ENCODE measurements at places on chromosomes 5 and 9.

- DNase-seq, result no peak
Measured at GRCh38 chr9:83204047-83204446, 141.1 kb upstream of the RASEF start.

- no peak for DNase-seq
Measured at GRCh38 chr5:97891971-97892370, 708.9 kb upstream of the RIOK2 start.

DNA sequence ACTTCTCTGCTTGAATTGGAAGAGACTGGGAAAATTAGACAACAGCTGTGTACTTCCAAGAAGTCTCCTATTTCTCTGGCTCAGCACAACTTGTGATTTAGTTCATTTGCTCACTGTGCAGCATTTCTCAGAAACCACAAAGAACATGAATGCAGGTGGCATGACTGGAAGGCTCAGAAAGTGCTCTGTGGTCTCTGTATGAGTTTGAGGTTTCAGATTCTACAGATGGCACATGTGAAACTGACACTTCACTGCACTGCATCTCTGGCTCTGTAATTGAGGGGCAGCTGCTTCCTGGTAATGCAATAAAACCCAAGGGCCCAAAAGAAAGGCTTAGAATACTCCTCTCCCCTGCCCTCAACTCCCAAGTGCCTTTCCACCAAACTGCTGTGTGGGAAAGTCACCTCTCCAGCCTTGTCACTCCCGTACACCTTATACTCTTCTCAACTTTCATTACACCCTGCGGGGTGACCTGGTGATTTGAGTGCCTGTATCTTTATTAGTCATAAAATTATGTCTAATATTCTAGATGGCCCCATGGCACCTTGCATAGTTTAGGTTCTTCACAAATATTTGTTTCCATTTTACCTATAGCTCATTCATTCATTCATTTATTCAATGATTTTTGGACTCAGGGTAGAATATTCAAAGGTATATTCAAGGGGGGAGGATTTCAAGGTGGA is 82.5 kb downstream of the ESM1 start:
- DNase-seq, result peak; percentile 47

DNA sequence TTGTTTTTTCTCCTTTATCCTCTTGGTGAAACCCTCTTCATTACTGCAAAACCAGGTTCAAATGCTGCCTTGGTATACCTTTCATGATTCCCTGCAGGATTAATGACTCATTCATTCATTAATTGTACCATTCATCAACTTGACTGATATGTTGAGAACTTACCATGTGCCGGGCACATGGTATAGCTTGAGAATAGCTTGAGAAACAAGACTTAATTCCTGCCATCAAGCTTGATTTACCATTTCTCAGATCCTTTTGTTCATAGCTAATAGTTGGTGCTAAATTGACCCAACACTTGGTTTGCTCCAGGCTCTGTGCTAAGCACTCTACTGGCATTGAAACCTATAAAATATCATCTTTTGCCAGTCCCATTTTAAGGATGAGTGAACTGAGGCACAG is 165.7 kb downstream of the YIPF5 start:
- no peak for DNase-seq

GRCh38 chr9:125932012-125932411 is 184.8 kb downstream of the PBX3 start:
- DNase-seq, result peak; percentile 36

GRCh38 chr5:61407706-61408270 is 75.7 kb downstream of the ZSWIM6 start:
- no peak for DNase-seq

GRCh38 chr5:39850291-39850690 is 425.5 kb upstream of the DAB2 start:
- DNase-seq, result no peak

DNA sequence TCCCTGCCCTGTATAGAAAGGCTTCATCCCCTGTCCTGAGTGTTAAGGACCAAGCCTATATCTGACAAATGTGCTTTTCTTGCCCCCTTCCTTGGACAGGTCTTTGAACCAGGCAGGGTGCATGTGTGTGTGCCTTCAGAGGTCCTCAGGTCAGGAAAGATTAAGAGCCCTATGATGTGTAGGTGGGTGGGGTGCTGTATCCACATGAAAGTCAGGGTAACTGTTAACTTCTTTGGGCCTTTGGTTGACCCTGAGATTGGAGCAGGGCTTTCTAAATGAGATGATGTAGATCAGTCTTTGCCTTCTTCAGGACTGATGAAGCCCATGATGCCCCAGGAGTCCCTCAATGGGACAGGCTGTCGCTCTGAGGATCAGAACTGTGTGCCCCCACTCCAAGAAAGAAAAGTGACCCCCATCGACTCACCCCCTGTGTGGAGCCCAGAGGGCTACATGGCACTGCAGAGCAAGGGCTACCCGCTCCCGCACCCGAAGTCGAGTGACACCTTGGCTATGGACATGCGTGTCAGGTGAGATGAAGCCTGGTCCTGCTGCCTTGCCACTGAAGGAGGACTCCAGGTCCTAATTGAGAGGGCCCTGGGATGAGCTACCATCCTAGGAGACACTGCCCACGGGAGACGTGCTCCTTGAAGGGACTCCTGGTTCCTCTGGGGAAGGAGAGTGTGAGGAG is 29.4 kb upstream of the POMT1 start:
- no peak for DNase-seq

GRCh38 chr9:81896070-81896469 is 32.2 kb upstream of the SPATA31D4 start:
- no peak for DNase-seq

DNA sequence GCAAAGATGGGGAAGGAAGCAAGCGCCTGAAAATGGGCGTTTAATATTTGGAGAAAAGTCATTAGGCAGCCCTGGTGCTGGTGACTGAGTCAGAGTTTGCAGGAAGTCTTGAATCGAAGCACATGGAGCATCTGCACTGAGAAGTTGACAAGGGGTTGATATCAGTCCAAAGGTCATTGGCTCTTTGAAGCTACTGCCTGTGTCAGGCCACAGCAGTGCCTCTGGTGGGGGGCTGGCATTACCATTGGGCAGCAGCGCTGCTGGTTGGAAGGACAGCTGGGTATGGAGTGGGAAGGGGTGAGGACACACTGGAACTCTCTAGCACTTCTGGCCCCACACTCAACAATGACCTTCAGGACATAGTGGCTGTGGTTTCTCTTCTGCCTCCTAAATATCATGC is 150.4 kb upstream of the ERCC6L2 start:
- DNase-seq, result no peak

DNA sequence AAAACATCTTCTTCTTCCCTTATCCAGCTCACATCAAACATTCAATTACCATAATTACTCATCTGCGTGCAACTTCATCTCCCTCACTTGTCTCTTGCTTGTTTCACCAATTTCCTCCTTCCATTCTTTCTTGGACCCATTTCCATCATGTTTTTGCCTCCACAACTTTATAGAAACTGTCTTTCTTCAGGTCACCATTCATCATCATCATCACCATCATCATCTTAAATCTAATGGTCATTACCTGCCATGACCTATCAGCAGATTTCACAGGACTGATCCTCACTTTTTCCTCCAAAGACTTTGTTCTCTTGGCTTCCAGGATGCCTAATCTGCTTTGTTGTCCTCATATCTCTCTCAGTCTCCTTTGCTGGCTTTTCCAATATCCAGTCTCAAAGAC is 495.6 kb downstream of the DNAH5 start:
- no peak for DNase-seq

DNA sequence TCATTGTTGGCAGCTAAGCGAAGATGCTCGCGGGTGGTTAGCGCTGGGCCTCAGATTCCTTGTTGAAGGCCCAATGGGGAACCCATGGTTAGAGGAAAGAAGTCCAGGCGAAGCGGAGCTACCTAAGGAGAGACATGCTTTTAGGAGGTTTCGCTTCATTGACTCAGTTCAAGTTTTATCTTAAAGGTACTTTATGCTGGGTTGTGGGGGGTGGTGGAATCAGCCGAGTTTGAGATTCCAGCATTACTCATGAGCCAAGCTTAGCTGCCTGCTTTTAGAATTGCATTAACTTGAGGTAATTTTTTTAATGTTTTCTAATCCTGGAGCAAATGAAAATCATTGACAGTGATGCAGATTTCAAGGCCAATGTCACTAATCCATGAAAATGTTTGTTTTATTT is 16.1 kb downstream of the MEGF10 start:
- DNase-seq, result no peak

DNA sequence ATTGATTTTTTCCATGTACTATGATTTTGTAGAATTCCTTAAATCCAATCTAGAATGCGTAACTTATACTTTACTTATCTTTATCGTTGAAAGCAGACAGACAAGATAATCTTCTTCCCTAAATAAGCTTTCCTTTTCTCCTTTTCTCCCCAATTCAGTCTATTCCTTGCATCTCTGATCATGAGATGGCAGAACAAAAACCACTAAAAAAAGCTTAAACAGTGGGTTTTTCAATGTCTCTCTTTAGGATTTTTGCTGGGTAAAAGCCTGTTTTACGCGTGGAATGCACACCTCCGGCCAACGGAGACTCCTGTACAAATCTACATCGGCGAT is 755 bp downstream of the CDKN2B start:
- no peak for DNase-seq

DNA sequence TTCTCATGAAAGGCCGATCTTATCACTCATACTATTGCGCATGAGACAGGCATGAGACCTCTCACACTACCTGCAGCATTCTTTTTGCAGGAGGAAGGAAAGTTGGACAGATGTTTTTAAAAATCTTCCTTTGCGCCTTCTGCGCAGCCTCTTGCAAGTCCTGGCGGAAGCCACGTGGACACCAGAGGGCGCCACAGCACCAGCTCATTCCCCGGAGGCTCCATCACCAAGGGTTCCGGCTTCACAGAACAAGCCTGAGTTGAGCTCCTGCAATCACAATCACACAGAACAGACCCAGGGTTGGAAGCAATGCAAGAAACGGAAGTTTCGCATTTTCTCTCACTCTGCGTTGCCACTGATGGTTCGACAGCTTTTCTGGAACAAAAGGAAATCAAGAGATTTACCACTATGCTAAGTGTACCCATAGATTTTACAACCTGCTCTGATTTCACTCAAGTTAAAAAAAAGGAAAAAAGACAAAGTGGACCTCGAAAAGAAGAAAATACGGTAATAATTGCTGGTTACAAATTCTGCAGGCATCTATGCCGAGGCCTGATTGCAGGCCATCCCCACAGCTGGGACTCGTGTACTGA is 304.7 kb upstream of the MSX2 start:
- peak; percentile 94 for DNase-seq

- DNase-seq, result no peak
Measured at GRCh38 chr5:14364576-14365472, 216.8 kb upstream of the OTULINL start.
